ENCODE measurements at places on chromosomes 4 and X. TPM values are rescaled to one million over a fixed set of nuclear protein-coding genes. Genes with fewer than 3 reads are reported as not detected.

The RAB40A gene
- total RNA-seq: 0.35 TPM

The MUC7 gene
- total RNA-seq: not detected

GRCh38 chr4:140641789-140642439 lies 73.2 kb upstream of the UCP1 start:
- DNase-seq: no peak

- DNase-seq: no peak
Measured at GRCh38 chrX:4379071-4379470, 665.6 kb upstream of the PRKX start.

DNA sequence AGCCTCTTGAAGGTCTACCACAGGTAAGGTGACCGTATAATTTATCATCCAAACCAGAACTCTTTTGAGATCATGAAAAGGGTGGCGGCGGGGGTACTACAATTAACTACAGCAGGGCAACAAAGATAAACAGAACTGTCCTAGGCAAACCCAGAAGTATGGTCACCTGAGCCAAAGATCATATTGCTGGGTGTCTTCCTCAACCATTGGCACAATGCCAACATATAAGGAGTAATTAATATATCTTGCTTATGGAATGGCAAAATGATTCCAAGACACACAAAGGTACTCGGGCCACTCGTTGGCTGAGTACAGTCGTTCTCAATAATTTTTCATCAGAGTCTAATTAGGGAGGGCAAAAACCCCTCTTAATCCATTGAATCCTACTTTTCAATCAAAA lies 273.3 kb downstream of the QDPR start:
- DNase-seq: no peak

DNA sequence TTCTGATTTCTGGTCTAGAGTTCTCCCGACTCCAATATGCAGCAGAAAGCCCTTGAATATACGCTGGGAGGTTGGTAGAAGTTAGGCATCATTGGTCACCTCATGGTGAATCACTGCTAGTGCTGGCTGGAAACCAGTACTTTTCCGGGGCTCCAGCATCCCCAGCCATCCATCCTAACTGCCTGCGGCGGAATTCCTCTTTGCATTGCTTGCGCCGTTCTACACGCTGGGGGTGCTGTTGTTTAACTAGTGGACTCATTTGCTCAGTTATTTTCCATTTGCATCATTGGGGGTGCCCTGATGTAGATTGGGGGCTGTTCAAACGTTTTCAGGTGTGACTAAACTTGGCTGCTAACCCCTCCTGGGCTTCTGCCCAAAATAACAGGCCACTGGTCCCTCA lies 23.3 kb upstream of the GPR50 start:
- peak; percentile 14 for DNase-seq

DNA sequence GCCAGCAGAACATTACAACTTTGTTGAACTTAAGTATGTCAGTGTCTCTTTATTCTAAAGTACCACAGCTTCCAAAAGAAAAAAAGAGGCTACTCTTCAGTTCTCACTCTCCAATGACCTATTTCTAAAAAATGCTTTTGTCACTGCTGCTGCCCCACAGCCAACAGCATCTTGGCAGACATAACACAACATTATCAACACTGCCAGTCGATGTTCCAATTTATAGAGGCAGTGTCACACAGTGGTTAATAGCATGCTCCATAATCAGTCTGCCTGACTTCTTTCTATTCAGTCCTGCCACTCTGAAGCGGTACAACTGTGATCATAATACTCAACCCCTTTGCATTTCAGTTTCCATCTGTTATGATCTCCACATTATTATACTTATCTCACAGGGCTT lies 69.2 kb downstream of the PLS3 start:
- DNase-seq: no peak

DNA sequence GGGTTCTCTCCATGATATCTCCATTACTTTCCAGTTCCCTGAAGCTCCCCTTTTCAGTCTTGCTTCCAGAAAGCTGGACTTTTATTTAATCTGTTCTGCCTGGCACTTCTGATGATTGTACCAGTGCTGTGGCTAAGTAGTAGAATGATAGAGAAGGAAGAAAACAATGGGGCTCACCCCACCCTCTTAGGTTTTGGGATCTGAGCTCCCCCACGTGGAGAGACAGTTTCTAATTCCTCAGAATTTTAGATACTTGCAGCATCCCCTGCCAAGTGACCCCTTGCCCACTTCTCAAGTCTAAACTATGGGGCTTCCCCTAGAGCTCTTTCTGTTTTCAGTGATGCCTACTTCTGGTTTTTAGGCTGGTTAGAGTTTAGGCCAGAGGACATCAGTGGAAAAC lies 73.9 kb downstream of the GC start:
- DNase-seq: no peak

- no peak for DNase-seq
Measured at GRCh38 chrX:2342281-2342688, 158.5 kb downstream of the DHRSX start.

GRCh38 chrX:46180258-46180687 lies 364.9 kb downstream of the ZNF674 start:
- peak; percentile 5 for DNase-seq
